ENCODE measurements at places on chromosomes 2 and 18. TPM values are rescaled to one million over a fixed set of nuclear protein-coding genes. Genes with fewer than 3 reads are reported as not detected.

GRCh38 chr18:61679836-61680235, 213.0 kb downstream of the RNF152 start:
- no peak for DNase-seq
- no peaks in the 10 kb centered on the region for H3K36me3 ChIP-seq

DNA sequence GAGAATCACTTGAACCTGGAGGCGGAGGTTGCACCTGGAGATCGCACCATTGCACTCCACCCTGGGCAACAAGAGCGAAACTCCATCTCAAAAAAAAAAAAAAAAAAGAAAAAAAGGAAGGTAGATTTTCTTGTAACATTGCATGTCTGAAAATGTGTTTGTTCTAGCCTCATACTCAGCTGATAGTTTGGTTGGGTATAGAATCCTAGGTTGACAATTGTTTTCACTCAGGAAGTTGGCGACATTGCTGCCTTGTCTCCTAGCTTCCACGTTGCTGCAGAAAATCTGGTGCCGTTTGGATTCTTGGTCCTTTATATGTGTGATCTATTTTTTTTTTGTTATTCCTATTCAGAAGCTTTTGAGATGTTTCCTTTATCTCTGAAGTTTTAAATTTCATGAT, 4.7 kb downstream of the ING5 start:
- H3K4me3 ChIP-seq: no peak overlapping the region
- H3K27ac ChIP-seq: no peak overlapping the region
- H3K4me1 ChIP-seq: peaks cover 16% of the 10 kb centered on the region
- H3K36me3 ChIP-seq: peaks cover 63% of the 10 kb centered on the region
- DNase-seq: no peak

Gene NAT8
- not detected for total RNA-seq

Gene GPR75
- total RNA-seq: 6.9 TPM

Gene PROC
- not detected for total RNA-seq

GRCh38 chr2:74374509-74375205, 5.5 kb downstream of the DCTN1 start:
- no peak overlapping the region for H3K27ac ChIP-seq
- peaks cover 77% of the 10 kb centered on the region for H3K36me3 ChIP-seq
- H3K4me3 ChIP-seq: no peak overlapping the region
- DNase-seq: no peak
- no peaks in the 10 kb centered on the region for H3K27me3 ChIP-seq

DNA sequence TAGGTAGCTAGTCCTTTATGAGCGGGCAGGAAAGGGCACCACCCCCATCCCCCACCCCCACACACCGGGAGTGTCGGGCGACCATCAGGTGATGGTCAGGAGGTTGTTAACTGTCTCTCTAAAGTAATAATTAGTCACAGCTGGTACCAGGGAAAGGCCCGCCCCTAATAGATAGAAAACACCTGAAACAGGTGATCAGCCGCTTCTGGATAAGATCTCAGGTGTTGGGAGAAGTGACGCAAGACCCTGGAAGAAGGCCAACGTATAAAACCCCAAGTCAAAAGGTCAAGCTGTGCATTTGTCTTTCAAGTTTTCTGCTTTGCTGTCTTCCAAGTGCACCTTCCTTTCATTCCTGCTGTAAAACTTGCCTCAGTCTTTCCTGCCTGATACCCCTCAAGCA, 59.6 kb upstream of the LINC00305 start:
- no peaks in the 10 kb centered on the region for H3K4me1 ChIP-seq
- no peak overlapping the region for H3K27ac ChIP-seq
- DNase-seq: no peak
- no peaks in the 10 kb centered on the region for H3K27me3 ChIP-seq
- H3K36me3 ChIP-seq: no peaks in the 10 kb centered on the region

Gene PCARE
- not detected for total RNA-seq

GRCh38 chr18:49626842-49627467, 65.1 kb downstream of the LIPG start:
- H3K36me3 ChIP-seq: no peaks in the 10 kb centered on the region
- no peaks in the 10 kb centered on the region for H3K4me1 ChIP-seq
- no peak overlapping the region for H3K27ac ChIP-seq
- no peak for DNase-seq
- H3K4me3 ChIP-seq: no peak overlapping the region

DNA sequence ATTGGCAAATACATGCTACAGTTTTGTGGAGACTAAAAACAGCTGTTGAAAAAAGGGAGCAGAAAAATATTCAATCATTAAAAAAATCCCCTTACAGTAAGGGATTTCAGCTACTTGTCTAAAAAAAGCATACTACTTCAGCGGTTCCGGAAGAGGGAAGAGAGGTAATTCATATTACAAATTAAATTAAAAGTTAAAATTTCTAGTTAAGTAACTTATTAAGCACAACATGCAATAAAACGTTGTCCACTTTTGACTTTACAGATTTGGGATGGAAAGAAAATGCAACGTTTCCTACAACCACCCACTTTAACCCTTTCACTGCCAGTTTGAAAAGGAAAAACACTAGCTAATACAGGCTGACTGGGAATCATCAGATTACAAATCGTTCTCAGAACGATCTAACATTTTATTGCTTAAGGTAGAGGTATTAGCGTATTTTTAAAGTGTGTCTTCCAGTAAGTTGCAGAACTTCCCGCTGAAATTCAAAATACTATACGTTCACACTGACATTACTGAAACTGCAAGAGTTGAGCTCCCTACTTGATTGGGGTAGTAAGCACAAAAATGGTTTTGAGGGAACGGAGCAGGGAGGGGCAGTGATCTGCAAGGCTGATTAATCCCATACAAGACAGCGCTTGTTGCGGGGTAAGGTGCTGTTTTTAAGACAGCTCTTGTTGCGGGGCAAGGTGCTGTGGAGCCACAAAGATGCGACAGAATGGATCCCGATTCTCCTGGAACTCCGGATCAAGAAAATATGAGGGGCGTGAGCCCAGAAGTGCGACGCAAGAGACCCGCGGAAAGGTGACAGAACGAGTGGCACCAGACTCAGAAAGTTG, 743 bp downstream of the HADHA start:
- no peaks in the 10 kb centered on the region for H3K27me3 ChIP-seq
- DNase-seq: no peak
- peaks cover 15% of the 10 kb centered on the region for H3K4me1 ChIP-seq
- H3K4me3 ChIP-seq: peak overlapping the region; percentile 95
- peak overlapping the region; percentile 97 for H3K27ac ChIP-seq

Gene ALK
- not detected for total RNA-seq

- H3K4me1 ChIP-seq: no peaks in the 10 kb centered on the region
- H3K27ac ChIP-seq: no peak overlapping the region
- no peak for DNase-seq
- no peaks in the 10 kb centered on the region for H3K27me3 ChIP-seq
These were observed 3.9 kb downstream of the BOD1L2 start for GRCh38 chr18:57150828-57151227.

All from spleen (tissue), 13 donors.